Mesangial cell (primary cell): ENCODE measurements at places on chromosomes 4 and X. TPM values are rescaled to one million over a fixed set of nuclear protein-coding genes. Genes with fewer than 3 reads are reported as not detected.

The AWAT2 gene
- total RNA-seq, result not detected in 2 replicates

The ARHGAP6 gene
- 0.65 and 7.5 TPM in 2 replicates for total RNA-seq

The PTPN13 gene
- total RNA-seq, result 17.1 and 43.5 TPM in 2 replicates

The TDO2 gene
- total RNA-seq, result not detected in 2 replicates

The TMPRSS11D gene
- not detected in 2 replicates for total RNA-seq

The SLC34A2 gene
- 2.7 TPM in 1 of 2 replicates, not detected in the other for total RNA-seq

The RS1 gene
- not detected in 2 replicates for total RNA-seq

The HHIP gene
- 9.8 and 30.3 TPM in 2 replicates for total RNA-seq

The NEUROG2 gene
- not detected in 2 replicates for total RNA-seq

The FAM47A gene
- not detected in 2 replicates for total RNA-seq

The DDIT4L gene
- total RNA-seq, result 0.16 and 0.38 TPM in 2 replicates
